ENCODE measurements at places on chromosomes 11 and 22.

GRCh38 chr22:29758959-29759358 lies 7.8 kb downstream of the ZMAT5 start:
- DNase-seq, result no peak

DNA sequence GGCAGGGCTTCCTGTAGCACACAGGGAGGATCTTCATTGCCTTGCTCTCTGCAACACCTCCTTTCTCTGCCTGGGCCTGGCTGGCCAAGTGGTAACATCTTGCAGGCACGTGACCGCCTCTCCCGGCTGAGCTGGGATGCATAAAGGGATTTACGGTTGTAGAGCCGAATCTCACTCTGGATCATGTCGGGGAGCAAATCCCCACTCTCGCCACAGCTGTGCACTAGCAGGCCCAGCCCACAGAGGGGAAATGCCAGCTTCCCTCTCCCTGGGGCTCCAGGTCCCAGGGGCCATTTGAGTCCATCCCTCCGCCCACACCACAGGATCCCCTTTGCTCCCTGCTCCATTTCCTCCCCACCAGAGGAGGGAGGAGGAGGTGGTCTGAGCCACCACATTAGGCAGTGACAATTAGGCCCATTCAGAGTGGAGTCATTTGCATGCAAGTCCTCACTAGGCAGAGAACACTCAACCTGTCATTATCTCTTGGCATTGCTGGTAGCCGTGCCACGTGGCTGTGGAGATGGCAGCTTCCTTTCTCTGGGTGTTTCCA lies 196.7 kb downstream of the DSCAML1 start:
- no peak for DNase-seq

GRCh38 chr11:132671851-132672370 lies 860.4 kb downstream of the OPCML start:
- no peak for DNase-seq

DNA sequence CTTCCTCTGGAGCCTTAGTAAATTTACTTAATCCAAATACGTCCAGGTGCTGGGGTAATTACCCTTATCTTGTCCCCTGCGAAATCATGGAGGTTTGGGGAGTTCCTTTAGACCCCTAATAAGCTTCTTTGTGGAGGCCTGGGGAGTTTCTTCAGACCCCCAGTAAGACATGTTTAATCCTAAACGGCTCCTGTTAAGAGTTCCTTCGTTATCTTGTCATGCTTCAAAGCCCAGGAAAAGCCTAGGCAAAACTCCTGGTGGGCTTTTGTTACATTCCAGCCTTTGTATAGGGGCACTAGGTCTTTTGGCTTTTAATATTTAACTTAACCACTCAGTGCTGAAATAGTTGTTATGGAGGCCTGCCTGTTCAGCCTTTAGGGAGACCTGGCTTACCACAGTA lies 18.1 kb upstream of the PAMR1 start:
- DNase-seq, result no peak

GRCh38 chr11:22193348-22194051 lies 615 bp downstream of the ANO5 start:
- no peak for DNase-seq

DNA sequence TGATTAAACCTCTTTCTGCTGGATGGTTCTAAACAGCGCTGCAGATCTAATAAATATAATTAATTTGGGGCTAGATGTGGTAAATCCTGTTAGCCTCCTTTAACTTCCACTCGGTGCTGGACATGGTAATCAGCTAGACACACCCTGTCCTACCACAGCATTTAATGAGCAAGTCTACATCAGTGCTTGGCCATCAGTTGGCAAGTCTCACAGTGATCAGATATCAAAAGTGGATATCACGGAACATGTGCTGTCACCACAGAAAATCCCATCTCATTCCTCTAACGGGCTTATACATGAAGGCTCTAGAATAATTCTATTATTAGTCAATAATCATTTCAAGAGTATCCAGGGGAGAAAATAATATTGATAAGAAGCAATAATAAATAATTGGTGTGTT lies 5.6 kb upstream of the USP28 start:
- no peak for DNase-seq

DNA sequence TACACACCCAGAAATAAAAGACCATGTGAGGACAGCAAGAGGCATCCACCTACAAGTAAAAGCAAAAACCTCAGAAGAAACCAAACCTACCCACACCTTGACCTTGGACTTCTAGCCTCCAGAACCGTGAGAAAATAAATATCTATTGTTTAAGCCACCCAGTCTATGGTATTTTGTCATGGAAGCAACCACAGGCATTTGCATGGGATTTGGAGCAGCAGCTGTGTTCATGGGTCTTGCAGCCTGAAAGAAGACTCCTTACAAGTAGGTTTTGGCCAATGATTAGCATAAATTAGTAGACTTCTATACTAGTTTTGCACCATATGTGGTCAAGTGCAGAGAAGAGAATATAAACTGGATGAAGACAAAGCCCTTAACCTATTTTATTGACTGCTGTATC lies 27.9 kb downstream of the FSHB start:
- no peak for DNase-seq

Measured in cerebellar nuclear complex (tissue), 1 donor.